ENCODE measurements at places on chromosomes 4 and X.

GRCh38 chr4:7096236-7096635 is 28.4 kb upstream of the GRPEL1 start:
- DNase-seq, result no peak

DNA sequence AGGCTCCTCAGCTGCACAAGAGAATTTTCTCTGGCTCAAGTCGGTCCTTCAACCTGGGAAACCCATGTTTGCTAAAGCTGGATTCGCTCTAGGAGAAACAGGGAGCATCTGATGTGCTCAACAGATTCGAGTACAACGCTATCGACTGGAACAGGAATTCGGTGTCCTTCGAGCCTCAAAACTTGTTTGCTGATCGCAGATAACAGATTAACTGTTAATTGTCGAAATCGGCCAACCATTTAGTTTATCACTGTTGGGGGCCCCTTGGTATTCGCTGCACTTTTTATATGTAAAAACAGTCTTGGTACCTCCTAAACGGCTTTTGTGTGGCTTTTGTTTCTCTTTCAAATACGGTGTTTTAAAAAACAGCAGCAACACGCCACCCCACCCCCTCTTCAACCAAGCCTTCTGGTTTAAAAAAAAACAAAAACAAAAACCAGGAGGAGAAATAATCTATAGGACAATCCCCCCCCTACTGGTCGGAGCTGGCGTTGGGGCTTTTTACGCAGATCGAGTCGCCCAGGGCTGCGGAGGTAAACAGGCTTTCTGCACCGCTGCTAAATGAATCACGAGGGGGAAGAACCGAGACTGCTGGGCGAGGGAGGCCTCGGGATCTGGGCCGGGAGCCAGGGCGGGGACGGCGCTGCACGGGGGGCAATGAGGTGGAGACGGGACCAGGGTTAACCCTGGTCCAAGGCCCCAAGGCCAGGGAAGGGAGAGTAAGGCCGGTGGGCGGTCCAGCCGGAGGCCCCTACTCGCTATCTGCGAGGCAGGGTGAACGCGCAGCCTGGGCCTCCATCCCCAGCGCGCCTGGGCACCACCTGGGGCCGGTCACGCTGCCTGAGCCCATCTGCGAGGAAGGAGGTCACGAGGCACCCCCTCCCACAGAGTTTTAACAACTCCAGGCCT is 71.7 kb upstream of the BCOR start:
- no peak for DNase-seq

DNA sequence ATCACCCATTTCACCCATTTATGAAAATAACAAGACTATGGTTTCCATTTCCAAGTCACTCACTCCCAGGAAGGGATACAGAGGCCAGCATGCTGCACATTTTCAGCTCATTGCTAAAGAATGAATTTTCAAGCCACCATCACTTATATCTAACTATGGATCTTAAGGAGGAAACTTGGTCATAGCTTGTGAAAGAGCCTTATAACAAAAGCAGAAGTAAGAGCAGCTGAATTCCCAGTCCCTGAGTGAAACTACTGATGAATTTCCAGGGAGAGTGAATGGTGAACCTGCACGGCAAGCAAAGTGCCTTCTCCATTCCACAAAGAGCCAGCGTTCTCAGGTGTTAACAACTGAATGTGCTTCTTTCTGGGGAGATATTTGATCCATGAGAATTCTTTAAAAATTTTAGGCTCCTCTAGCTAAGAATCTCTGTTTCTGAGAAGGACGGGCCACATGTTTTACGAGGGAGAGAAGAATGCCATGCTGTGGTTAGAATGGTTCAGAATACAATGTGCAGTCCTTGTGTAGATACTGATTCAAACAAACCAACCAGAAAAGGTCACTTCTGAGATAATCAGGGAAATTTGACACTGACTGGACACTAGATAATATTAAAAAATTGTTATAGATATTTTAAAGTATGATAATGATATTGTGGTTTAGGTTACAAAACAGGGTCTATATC is 24.0 kb downstream of the BTC start:
- no peak for DNase-seq

GRCh38 chr4:132646186-132646585 is 502.9 kb upstream of the PCDH10 start:
- DNase-seq, result no peak

DNA sequence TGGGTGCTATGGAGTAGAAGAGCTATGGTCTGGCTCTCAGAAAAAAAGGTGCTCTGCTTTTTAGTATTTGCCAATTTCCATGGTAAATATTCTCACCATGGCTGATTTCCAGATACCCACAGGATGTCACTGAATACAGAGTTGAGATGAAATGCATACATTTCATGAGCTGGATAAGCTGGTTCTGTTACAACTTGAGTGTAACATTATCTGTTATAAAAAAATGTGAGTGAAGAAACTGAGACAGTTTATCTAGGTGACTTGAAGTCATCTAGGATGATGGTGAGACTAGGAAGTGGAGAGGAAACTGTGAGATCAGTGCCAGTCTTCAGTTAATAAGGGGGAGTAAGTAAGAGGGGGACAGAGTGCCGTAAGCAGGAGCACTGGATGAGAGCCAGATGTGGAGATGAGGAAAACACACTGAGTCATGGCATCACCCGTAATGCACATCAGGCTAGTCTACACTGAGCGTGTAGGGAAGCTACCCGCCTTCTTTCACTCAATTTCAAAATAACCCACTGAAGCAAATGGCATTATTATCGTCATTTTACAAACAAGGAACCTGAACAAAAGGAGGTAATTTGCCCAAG is 5.0 kb downstream of the HPSE start:
- no peak for DNase-seq

GRCh38 chrX:142156567-142156966 is 48.5 kb downstream of the MAGEC2 start:
- no peak for DNase-seq

DNA sequence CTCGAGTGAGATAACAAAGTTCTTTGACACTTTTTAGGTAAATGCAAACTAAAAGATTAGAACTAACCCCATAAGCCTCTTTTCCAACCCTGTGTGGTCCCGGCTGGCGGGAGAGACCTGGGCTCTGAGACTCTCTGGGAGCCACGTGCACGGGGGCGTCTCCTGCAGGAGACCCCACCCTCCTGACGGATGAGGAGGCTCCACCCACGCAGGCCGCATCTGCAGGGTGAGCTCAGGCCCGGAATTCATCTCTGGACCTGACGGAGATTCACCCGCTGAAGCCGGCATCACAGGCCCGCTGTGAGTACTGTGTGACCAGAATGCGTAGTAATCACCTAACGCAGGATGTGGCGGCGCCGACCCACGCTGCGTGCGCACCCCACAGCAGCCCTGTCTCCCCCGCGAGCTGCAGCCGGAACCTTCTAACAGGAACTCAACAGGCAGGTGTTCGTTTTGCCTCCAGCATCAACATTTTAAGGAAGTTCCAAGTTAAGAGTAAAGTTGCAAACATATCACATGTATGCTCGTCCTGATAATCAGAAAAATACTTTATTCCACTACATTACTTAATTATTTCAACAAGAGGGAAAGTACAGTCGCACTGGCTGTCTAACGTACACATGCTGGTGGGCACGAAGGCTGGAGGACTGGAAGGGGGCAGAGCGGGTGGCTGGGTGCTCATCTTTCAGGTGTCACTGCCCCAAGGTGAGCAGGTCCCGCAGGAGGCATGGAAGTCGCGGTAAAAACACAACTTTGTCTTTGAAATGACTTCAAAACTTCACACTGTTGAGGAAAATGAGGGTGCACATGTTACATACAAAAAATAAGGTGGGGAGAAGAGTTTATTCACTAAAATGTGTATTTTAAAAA is 44.5 kb downstream of the FGFRL1 start:
- no peak for DNase-seq

DNA sequence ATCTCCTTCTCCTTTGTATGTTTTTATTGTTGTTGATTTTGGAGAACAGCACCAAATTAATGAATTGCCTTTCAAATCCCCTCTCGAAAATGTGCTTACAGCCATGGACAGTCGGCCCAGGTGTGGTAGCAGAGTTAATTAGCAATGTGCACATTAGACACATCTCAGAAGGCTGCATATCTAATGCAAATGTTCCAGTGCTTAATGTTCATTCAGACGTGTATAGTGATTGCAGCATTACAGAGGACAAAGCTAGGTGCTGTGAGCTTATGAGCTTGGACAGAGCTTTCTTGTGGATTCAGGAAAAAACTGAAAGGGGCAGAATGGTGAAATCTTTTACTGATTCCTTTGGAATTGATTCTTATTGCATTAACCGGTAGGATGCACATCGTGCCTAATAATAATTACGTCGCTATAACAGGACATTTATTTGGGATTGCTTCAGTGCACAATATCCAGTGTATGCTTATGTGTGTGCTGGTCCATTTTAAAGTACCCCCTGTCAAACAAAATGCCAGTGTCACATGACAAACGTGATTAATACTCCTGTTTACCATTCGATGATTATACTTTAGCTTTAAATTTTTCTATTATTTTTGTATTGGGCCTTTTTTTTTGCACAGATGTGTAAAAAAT is 552.9 kb upstream of the EPHA5 start:
- no peak for DNase-seq

DNA sequence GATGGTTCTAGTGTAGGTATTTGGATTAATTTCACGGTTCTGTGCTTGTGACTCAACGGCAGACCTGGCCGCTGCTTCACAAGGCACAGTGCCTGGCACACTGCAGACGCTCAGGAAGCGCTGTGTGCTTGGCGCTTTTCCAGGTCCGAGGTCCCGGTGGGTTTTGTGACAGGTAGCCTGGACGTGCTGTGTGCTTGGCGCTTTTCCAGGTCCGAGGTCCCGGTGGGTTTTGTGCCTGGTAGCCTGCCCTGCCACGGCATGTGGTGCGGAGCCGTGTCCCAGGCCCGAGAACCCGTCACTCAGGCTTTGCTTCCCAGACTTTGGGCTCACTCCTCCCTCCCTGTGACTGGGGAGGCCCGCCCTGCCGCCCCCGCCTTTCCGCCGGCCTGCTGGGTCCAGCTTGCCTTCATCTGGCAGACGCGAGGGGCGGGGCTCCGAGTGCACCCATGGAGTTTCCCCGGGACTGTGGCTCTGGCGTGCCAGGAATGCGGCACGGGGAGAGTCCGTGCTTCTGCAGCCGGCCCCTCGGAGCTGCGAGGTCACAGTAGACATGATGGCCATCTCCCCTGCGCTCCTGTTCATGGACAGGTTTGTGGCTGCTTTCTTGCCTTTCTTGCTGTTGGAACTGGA is 44.2 kb downstream of the TBC1D14 start:
- DNase-seq, result no peak

DNA sequence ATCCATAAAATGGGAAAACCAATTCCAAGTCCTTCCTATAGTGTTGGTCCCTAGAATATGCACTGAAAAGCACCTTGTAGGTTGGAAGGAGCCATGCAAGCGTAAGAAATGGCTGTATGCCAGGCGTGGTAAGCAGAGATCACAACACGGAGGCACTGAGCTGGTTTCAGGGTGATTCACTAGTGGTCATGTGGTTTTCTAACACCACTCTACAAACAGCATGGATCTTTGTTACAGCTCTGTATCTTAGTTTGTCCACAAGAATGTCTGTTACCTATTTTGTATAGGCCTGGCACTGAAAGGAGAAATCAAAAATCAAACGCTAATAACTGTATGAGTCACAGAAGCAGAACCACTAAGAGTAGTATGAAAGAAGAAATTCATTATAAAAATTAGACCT is 71.9 kb downstream of the MAGEB17 start:
- peak; percentile 76 for DNase-seq

DNA sequence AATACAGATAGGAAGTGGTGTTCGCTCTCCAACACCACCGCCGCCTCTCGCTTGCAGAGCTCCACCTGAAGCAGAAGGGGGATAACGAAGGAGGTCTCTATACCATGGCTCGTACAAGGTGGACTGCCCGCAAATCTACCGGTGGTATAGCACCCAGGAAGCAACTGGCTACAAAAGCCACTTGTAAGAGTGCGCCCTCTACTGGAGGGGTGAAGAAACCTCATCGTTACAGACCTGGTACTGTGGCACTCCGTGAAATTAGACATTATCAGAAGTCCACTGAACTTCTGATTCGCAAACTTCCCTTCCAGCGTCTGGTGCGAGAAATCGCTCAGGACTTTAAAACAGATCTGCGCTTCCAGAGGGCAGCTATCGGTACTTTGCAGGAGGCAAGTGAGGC is 5.2 kb upstream of the BMP15 start:
- DNase-seq, result no peak

DNA sequence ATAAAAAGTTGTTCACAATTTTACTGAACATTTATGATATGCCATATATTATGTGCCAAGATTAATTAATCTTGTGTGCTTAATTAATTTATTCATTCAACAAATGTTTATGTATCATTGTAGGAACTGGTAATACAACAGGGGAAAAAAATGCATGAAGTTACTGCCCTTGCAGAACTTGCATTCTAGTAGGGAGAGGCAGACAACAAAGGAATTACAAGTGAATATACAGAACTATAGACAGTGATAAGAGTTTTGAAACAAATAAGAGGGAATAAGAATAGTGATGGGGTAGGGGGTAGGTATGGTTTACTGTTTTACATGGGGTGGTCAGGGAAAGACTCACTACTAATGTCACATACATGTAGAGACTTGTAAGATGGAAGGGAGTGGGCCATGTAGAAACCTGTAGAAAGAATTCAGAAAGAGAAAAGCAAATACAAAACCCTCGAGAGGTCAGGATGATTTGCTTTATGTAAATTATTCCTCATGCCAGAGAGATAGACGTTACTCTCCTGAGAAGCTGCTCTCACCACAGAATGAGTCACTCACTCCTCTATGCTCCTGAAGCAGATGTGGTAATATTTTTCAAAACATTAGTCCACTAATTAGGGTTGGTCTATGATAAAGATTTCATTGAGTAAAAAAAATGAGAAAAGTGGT is 855.0 kb upstream of the GRID2 start:
- peak; percentile 74 for DNase-seq

DNA sequence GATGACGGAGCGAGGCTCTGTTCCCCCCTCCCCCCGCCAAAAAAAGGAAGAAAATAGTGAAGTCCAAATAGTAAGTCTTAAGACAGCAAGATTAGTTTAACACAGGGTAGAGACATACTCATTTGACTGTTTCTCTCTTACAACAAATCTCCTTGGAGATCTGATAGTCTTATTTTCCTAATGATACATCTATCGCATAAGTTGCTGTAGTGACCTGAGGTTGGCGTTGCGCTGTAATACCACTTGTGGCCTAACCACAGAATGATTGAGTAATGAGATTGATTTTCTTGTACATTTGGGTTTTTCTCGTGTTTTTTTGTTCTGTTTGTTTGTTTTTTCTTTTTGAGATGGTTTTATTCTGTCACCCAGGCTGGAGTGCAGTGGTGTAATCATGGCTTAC is 27.2 kb downstream of the OCIAD1 start:
- no peak for DNase-seq

DNA sequence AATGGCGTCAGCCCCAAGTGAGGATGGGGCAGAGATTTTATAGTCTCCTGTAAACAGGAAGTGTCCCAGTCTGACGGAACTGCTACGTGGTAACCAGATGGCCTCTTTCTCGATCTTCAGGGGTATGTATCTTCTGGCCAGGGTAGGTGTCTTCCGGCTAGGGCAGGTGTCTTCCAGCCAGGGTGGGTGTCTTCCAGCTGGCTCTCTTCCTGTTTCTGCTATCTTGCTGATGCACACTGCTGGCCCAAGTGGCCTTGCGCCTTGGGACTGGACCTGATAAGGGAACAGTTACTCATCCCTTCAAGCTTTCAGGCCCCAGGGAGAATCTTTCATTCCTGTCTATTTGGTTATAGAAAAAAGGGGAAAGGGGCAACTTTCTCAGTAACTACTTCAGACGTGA is 178.7 kb upstream of the MAGEE2 start:
- no peak for DNase-seq

GRCh38 chr4:143189528-143189927 is 4.8 kb downstream of the USP38 start:
- no peak for DNase-seq

All from NCI-H226 (cell line).